ENCODE measurements at places on chromosomes 7 and 10. TPM values are rescaled to one million over a fixed set of nuclear protein-coding genes. Genes with fewer than 3 reads are reported as not detected.

Gene NAPEPLD
- total RNA-seq, result 5.9 TPM

Gene GHRHR
- total RNA-seq, result not detected

Gene CDC14C
- not detected for total RNA-seq

Gene GNAI1
- 62.2 TPM for total RNA-seq

Gene CARD11
- total RNA-seq, result 1.3 TPM

Gene TMEM229A
- not detected for total RNA-seq

Gene NFE2L3
- total RNA-seq, result 3.9 TPM

Gene KIF11
- 0.44 TPM for total RNA-seq

Gene KCNMA1
- 32.6 TPM for total RNA-seq

Gene VPS37D
- 1.5 TPM for total RNA-seq

Gene PLAC9
- 116 TPM for total RNA-seq

Gene IDI1
- 29.8 TPM for total RNA-seq

Gene FBXO24
- total RNA-seq, result 0.36 TPM

Gene TDRD1
- total RNA-seq, result not detected

Gene FOXK1
- total RNA-seq, result 17.9 TPM

Gene CH25H
- total RNA-seq, result 8.4 TPM

Gene MYOF
- total RNA-seq, result 74.3 TPM

Gene ADAM22
- 0.82 TPM for total RNA-seq

Gene SVOPL
- not detected for total RNA-seq

Gene AKR1D1
- total RNA-seq, result not detected

Gene VWC2
- total RNA-seq, result under 0.01 TPM

Gene OPALIN
- total RNA-seq, result not detected

Gene LRRN3
- 2.7 TPM for total RNA-seq

Gene DEPP1
- 740 TPM for total RNA-seq

Gene CUEDC2
- 51.2 TPM for total RNA-seq
